ENCODE measurements at places on chromosomes 7 and 10.

DNA sequence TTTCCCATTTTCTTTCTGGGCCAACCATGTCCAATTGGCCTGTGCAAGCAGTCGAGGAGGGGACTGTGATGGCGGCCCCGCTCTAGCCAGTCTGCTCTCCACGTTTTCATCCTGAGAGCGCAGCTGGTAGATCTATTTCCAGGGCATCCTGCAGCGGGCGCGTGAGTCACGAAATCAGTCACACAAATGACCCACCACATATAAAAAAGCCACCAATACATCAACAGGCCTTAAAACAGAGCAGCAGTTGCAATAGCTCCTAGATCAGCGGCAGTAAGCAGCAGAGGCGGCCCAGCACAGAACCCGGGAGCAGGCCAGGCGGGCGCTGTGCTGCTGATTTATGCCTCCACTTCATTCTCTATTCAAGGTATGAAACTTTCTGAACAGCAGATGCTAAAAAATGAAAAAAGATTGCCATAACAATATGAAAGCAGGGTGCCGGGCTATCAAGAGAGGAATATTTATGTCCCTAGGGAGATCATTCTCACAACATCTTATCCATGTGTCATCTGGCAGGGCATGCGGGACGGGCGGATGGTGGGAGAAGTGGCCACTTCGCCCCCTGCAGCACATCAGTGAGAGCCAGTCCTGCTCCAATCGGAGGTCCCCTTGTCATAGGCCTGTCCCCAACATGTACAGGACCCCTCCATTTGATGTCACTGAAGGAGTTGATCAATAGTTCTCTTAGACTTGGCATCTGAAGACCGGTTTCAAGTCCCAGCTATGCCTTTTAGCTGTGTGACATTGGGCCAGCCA, 98.0 kb upstream of the GPR26 start:
- no peak for DNase-seq

DNA sequence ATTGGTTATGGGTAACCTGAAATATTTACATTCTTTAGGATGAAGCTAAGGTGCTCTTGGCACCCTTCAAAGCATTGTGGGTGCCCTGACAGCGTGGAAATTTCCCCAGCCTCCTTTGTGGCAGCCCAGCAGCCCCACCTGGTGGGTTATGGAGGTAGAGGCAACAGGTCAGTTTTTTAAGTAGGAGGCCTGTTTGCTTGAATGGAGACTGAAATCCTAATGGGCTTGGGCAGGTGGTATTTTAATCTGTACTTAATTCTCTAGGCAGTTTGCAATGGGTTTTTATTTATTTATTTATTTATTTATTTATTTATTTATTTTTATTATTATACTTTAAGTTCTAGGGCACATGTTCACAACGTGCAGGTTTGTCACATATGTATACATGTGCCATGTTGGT, 139.4 kb downstream of the EPC1 start:
- DNase-seq: no peak

GRCh38 chr10:33461295-33461640, 126.8 kb upstream of the NRP1 start:
- DNase-seq: no peak

- DNase-seq: no peak
Measured at GRCh38 chr10:71512312-71512711, 115.6 kb downstream of the CDH23 start.

GRCh38 chr7:141704741-141705140, 2.8 kb upstream of the DENND11 start:
- DNase-seq: no peak

GRCh38 chr7:98659756-98660155, 42.7 kb downstream of the NPTX2 start:
- DNase-seq: no peak

GRCh38 chr10:118729641-118730258, 25.0 kb downstream of the CACUL1 start:
- DNase-seq: no peak

DNA sequence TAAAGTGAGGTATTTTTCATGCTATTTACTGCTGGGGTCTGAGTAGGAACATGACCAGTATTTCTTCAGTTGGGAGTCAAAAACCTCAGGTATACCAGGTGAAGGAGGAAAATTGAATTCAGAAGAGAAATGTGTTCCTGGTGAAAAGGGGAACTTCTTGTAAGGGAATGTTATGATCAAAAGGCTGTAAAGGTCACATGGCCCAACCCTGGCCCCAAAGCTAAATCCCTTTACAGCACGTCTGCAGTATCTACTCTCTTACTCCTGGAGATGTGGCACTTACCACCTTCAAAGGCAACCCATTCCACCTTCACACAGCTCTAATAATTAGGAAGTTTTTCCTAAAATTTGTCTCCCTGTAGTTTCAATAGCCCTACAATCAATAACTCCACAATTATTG, 15.2 kb downstream of the PIK3AP1 start:
- DNase-seq: no peak

- DNase-seq: no peak
Measured at GRCh38 chr10:121084016-121084674, 233.0 kb downstream of the WDR11 start.
